Upper lobe of left lung (tissue), 6 donors: ENCODE measurements at places on chromosomes 12 and 14. TPM values are rescaled to one million over a fixed set of nuclear protein-coding genes. Genes with fewer than 3 reads are reported as not detected.

GDF3 gene
- total RNA-seq = not detected

GALNT4 gene
- 10.2 TPM for total RNA-seq

RASAL1 gene
- 0.60 TPM for total RNA-seq

IGF1 gene
- 3.3 TPM for total RNA-seq

SLCO1A2 gene
- total RNA-seq = 2.3 TPM

HHIPL1 gene
- total RNA-seq = 1.0 TPM
